ENCODE measurements at places on chromosomes 4 and X.

DNA sequence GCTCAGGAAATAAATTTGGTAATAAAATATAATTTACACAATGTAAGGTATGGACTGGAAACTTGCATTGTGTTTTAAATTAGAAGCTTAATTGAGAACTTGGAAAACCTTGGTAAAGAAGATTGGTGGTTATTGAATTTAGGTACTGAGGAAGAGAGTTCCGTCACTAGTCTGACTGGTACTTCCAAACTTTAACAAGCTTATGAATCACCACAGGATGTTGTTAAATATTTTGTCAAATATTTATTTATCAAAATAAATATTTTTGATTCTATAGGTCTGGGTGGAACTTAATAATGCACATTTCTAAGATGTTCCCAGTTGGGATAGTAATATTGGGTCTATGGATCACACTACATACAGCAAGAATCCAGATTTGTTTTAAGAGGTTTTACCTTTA is 992.2 kb downstream of the ARAP2 start:
- DNase-seq: no peak

DNA sequence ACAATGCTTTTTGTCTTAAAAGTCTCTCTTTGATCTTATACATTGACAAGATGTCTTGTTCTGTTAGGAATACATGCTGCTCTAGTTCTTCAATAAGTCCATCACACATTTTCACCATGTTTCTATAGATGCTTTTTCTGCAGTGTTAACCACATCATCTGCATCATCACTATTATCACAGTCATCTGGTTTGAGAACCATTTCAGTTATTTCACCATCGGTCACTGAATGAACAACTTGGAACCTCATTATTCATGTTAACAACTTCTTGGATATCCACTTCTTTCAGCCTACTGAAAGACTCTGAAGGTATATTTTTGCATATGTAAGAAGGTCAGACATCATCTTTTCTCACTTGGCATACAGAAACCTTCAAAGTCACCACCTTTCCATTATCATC is 975.2 kb downstream of the STIM2 start:
- no peak for DNase-seq

GRCh38 chrX:69428216-69428615 is 75.9 kb upstream of the NALF2 start:
- DNase-seq: no peak

- DNase-seq: no peak
Observed at GRCh38 chrX:45400027-45400779, 199.5 kb upstream of the DIPK2B start.

GRCh38 chrX:27307546-27307945 is 155.6 kb downstream of the PPP4R3C start:
- no peak for DNase-seq

DNA sequence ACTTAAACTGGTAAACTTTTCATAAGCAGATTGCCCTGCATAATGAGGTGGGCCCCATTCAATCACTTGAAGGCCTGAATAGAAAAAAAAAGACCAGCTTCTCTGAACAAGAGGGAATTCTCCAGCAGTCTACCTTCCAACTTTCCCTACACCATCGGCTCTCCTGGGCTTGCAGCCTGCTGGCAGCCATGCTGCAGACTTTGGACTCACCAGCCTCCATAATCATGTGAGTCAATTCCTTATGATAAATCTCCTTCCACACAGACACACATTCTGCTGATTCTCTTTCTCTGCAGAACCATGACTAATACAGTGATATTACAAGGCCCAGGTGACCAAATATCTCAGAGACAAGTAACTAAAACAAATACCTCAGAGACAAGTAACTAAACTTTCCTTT is 113.8 kb upstream of the WDR17 start:
- DNase-seq: no peak

- no peak for DNase-seq
Observed at GRCh38 chr4:38099908-38100407, 139.8 kb downstream of the PTTG2 start.

DNA sequence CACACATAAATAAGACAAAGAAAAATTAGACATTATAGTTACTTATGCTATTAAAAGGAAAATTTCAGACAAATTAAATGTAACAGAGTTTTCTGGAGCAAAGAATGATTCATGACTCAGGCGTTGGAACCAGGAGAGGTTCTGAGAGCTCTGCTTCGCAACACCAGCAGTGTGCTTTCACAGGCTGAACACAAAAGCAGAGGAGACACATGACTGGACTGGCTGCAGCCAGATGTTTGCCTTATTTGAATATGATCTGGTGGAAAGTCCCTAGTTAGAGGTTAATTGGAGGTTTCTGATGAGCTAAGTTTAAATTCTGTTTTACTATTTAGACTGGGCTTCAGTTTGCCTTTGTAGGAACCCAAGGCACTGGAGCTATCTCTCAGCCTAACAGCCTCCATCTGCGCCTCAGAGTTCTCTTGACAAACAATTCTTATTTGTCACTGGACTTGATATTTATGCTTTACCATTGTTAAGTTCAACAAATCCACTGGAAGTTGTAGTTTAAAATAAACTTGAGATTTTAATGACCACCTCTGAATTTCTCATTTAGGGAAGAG is 16.2 kb downstream of the BOD1L1 start:
- no peak for DNase-seq

DNA sequence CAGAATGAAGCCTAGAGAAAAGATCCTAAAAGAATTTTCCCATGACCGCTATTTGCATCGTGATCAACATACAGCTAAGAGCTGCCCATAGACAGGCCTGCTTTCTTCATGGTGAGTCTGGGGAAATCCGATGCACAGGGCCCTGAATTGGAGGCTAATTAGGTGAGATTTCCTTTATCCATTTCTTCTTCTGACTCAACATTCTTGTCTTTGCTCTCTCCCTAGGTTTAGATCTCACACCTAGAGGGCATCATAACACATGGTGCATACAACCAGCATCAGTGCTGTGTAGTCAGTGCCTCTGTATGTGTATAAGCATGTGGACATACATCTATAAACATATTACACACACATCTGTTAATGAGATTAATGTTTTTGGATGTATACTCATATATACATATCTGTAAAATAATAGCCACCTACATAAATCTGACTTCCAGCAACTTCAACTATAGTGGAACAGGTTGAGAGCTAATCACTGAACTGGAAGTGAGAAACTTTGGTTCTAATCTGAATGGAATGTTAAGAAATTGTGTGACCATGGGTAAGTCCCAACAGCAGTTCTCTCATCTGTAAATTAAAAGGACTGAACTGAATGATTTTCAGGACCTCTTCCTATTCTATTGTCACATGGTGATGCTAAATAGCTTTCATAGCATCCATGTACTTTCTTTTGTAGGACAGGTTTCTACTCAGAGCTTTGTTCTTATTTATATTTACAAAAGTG is 17.5 kb downstream of the GATB start:
- DNase-seq: no peak

- no peak for DNase-seq
Observed at GRCh38 chr4:137076908-137077307, 455.4 kb downstream of the PCDH18 start.

- no peak for DNase-seq
Observed at GRCh38 chr4:119329835-119330620, 8.1 kb upstream of the FABP2 start.

- no peak for DNase-seq
Observed at GRCh38 chrX:3443184-3443583, 96.7 kb upstream of the MXRA5 start.

GRCh38 chr4:130479020-130479419 is 1383.1 kb downstream of the C4orf33 start:
- DNase-seq: no peak

- no peak for DNase-seq
Observed at GRCh38 chrX:47241201-47242011, 8.6 kb downstream of the USP11 start.

DNA sequence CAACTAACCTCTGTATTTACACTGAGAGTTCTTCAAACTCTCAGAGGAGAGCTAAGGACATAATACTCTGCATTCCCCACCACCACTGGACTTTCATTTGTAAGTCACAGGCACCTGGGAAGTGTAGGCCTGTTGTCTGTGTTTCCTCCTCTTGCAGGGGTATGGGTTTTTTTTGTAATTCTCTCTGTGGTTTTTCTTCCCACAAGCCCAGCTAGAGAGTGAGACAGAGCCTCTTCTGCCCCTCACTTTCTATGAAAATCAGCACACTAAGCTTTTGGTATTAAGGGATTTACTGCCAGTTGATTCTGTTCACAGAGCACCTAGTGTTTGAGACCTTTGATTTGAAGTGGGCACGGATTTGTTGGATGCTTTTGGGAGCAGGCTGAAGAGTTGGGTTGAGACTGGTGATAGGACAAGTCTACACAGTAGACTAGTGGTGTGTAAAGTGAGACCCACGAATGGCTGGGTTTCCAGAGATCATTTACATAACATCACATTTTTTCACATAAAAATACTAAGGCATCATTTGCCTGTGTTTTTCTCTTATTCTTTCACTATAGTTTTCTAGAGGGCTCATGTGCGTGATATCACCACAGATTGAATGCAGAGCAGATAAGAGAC is 28.9 kb upstream of the WDR17 start:
- no peak for DNase-seq

DNA sequence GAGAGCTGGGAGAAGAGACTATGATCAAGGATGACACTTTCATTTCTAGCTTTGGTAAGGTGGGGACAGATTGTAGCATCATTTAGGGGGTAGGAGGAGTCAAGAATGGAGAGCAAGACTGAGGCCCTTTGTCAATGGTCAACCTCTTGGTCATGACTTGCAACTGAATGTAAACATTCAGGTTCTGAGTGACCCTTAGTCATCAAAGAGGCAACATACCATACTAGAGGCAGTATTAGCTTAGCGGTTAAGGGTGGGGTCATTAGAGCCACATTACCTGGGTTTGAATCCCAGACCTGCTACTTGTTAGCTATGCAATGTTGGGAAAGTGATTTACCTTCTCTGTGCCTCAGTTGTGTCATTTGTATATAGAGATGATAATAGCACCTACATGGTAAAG is 76.5 kb downstream of the MED28 start:
- no peak for DNase-seq

DNA sequence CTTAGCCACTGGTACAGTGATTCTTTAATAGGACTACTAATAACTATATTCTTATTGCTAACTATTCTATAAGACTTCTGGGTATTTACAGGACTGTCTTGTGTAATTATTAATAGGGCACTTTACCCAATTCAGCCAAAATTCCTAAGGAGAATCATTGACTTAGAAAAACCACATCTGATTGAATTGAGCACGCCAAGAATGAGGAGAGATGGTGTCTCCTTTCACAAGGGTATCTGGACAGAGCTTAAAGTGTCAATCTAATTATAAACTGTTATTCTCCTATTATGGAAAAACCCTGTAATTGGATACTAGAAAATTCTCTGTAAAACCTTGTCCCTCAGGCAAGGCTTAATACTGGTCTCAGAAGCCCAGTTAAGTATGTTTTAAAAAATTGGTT is 111.1 kb upstream of the TLL1 start:
- DNase-seq: no peak

- no peak for DNase-seq
Observed at GRCh38 chr4:68909385-68909784, 42.2 kb downstream of the UGT2A3 start.

- DNase-seq: no peak
Observed at GRCh38 chr4:185637163-185637875, 102.0 kb upstream of the PDLIM3 start.

GRCh38 chrX:118593407-118593806 is 97.8 kb downstream of the DOCK11 start:
- DNase-seq: no peak

DNA sequence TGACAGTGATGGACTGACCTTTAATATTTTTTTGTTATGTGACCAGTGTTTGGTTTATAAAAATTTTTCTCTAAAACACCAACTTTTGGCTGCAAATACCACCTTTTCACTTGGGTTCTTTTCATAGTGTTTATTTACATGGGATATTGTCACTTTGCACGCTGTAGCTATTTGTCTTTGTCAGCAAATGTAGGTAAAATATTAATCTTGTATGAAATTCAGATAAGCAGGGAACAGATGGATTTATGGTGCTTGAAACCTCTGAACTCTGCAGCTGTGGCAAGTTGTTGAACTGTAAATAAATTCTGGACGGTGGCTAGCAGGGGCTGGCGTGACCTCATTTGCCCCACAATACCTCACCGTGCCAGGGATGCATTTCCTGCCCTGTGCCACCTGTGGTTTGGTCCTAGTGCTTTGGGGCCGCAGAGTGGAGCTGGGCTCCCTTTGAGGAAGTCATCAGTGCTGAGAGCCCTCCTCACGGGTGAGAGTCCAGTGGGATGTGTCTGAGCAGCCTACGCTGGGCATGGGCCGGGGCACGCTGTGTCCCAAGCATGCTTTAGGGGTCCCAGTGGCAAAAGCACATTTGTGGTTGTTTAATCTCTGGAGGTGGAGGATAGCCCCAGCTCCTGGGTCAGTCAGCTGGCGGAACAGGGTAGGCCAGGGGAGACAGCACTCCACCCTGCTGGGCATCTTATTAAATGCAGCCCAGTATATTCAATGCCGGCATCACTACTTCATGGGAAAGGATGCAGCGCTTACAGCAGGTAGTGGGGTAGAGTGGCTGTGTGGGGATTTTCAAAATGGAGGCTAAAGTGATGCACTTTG is 108.6 kb downstream of the TBL1X start:
- no peak for DNase-seq

- DNase-seq: no peak
Observed at GRCh38 chr4:152594978-152595925, 59.4 kb upstream of the FBXW7 start.

DNA sequence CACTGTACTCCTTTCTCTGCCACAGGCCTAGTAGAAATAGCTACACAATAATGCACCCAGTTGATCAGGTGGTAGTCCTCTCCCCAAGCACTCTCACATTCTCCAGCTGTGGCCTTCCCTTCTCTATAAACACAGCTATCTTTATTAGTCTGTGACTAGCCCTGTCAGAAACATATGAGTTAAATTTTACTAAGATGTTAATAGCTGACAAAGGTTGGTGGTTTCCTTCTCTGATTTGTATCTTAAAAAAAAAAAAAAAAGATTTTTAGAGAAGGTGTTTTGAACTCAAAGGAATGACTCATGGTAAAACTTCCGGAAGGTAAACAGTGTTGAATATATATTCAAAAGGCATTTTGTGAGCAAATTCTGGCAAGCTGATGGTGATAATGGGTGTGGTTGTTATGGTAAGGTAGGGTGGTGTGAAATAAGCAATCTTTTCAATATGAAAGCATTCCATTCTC is 327.4 kb downstream of the PPP3CA start:
- no peak for DNase-seq

DNA sequence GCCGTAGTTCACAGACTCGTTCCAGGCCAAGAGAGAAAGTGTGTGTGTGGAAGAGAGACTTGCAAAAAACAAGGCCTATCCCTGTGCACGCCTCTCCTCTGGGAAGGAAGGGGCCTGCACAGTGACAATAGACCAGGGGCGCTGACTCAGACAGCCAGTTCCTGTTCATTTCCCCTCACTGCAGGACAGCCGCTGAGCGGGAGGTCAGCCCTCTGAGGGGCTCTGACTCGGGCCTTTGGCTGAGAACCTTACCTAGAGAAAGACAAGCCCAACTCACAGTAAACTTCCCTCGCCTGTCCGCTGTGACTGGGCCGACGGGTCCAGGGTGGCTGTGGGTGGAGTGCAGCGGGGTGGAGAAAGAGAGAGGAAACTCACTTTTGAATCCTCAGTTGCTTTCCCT is 52.1 kb downstream of the RTL5 start:
- no peak for DNase-seq

- no peak for DNase-seq
Observed at GRCh38 chr4:114249561-114249960, 270.1 kb upstream of the ARSJ start.

- no peak for DNase-seq
Observed at GRCh38 chrX:5702890-5703289, 525.8 kb downstream of the NLGN4X start.
